ENCODE measurements at places on chromosomes 4 and X. TPM values are rescaled to one million over a fixed set of nuclear protein-coding genes. Genes with fewer than 3 reads are reported as not detected.
A peak's percentile ranks its signal among the peaks of the same experiment; 100 is the strongest.

- no peak for DNase-seq
Measured at GRCh38 chr4:15765910-15766697, 12.0 kb upstream of the CD38 start.

DNA sequence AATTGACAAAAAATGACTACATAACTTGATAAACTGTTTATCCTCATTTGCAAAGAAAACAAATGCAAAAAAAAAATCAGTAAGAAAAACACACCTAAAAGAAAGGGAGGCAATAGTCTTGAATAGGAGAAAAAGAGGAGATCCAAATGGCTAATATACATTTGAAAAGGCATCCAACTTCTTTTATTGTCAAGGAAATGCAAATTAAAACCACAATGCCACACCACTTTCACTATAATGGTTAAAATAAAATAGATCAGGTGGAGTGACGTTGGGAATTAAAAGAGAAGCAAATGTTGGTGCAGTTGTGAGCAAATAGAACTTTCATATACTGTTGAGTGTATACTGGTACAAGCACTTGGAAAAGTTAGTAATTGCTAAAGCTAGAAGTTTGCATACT lies 3.6 kb downstream of the DCAF4L1 start:
- no peak for DNase-seq

The MAGEC2 gene
- total RNA-seq = not detected

DNA sequence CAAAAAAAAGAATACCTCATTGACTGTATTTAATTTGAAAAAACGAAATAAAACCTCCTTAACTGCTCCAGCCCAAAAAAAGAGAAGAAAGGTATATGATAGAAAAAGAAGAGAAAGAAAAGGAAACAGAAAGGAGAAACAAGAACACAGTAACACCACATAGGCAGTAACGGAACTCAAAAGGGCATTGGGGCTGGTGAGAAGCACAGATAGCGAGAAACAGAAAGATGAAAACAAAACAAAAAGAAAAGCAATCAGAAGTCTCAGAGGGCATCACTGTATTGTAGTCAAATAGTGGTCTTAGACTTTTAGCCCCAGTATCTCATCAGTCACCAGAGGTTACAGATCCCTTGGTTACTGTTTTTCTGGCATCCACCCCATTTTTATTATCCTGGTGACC lies 88.6 kb downstream of the NFKB1 start:
- no peak for DNase-seq

- DNase-seq = peak; percentile 64
Measured at GRCh38 chrX:11341274-11342201, 48.3 kb downstream of the AMELX start.
